ENCODE measurements at places on chromosomes 6 and 20.

- no peak for DNase-seq
These were observed 102.5 kb upstream of the SPACA1 start for GRCh38 chr6:87945181-87945580.

- DNase-seq = no peak
These were observed 62.5 kb downstream of the METTL24 start for GRCh38 chr6:110295451-110296165.

DNA sequence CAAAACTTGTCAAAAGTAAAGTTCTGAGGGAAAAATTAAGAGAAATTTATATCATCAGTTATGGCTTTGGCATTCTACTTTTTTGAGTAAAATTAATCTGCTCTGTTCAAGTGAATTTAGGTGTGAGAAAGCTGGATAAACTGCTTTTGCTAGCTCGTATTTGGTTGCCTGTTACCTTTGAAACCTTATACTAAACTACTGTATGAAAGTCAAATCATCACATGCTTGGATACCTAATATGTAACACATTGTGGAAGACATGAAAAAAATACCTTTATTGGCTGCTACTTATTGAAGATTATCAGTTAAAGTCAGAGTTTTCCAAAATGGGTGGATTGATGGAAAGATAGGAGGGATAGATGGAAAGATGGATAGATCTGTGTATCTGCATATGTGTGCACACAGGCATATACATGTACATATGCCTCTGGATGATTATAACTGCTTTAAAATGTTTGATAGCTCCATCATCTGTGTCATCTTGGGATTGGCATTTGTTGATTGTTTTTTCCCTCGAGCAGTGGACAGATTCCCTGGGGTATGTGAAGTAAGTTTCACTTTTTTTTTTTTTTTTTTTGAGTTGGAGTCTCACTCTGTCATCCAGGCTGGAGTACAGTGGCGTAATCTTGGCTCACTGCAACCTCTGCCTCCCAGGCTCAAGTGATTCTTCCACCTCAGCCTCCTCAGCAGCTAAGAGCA is 24.3 kb downstream of the SCAF8 start:
- no peak for DNase-seq

GRCh38 chr6:109050012-109050411 is 44.6 kb downstream of the SESN1 start:
- DNase-seq = no peak

- no peak for DNase-seq
These were observed 56.5 kb upstream of the DST start for GRCh38 chr6:56699066-56699654.

Data from aorta (tissue), 5 donors.